Calu3 (cell line): ENCODE measurements at places on chromosomes 16 and 17.

DNA sequence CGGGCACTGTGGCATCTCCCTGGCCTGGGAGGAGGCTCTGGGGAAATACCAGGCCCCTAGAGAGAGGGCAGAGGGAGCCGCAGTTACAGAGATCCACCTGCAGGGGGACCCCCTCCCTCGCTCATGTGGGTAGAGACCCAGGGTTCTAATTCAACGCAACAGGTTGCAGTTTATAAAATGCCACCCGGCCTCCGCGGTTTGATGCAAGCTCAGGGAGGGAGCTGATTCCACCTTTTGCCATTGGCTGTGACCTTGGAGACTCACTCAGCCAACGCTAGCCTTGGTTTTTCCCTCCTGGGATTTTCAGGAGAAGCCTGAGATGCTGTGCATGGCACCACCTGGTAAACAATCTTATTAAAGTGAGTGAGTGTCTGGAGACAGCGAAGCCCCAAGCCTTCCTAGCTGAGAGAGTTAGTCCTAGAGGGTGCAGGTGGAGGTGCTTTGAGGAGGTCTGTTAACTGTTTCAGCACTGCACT lies 12.1 kb downstream of the TTLL6 start:
- DNase-seq, result peak; percentile 90

DNA sequence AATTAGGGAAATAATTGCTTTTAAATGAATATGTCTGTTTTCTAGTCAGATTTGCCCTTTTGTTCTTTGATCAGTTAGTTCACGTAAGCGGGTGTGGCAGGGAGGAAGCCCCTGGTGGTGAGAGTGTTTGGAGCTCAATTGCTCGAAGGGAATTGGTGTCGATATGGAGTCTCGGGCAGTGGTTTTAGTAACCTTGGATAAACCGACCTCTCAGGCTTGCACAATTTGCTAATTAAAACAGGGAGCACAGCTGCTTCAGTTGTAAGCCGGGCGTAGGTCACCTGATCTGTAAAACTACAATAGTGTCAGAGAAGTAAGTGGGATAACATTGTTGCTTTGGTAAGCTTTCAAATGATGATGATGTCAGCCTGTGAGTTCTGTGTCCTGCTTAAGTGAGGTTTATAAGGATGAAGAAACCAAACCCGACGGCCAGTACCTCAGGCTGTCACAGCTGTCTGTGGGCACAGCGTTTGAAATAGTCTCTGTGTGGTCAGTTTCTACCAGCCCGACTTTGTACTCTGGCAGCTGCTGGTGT lies 2.9 kb downstream of the ZNF750 start:
- no peak for DNase-seq

DNA sequence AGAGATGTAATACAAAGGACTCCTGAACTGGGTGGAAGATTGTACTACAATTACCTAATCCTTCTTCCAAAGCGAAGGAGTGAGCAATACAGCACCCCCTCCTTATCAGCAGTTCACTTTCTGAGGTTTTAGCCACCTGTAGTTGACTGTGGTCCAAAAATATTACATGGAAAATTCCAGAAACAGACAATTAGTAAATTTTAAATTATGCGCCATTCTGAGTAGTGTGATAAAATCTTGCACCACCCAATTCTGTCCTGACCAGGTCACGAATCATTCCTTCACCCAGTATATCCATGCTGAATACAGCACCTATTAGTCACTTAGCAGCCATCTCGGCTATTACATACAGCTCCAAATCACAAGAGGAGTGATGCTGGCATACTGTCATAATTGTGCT lies 23.2 kb downstream of the VPS53 start:
- DNase-seq, result no peak

DNA sequence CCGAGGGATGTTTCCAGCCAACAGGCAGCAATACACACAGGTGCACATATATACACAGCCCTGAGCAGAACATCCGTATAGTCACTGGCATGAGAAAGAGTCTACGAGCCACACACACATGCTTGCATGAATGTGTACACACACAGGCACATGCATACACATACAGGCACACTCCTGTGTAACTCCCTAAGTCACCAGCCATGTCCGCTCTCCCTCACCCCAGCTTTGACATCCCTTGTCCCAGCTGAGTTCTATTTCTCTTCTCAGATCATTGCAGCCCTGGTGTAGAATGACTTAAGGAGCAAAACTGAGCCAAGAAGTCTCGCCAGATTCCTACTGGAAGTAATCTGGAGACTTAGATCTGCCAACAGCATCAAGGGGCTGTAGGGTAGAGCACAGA lies 13.1 kb downstream of the CDRT4 start:
- no peak for DNase-seq
